Fibroblast of villous mesenchyme (primary cell): ENCODE measurements at places on chromosomes 6 and 20.
A peak's percentile ranks its signal among the peaks of the same experiment; 100 is the strongest.

- DNase-seq: no peak
Observed at GRCh38 chr6:157061770-157062594, 261.3 kb downstream of the TMEM242 start.

GRCh38 chr20:445514-446336 is 16.6 kb downstream of the TBC1D20 start:
- DNase-seq: no peak

- no peak for DNase-seq
Observed at GRCh38 chr20:21190869-21191268, 65.0 kb downstream of the KIZ start.

- DNase-seq: no peak
Observed at GRCh38 chr20:37941992-37942391, 39.1 kb downstream of the VSTM2L start.

- DNase-seq: no peak
Observed at GRCh38 chr6:145694083-145694737, 41.1 kb downstream of the EPM2A start.

- DNase-seq: no peak
Observed at GRCh38 chr20:13913572-13913971, 76.8 kb downstream of the SEL1L2 start.

DNA sequence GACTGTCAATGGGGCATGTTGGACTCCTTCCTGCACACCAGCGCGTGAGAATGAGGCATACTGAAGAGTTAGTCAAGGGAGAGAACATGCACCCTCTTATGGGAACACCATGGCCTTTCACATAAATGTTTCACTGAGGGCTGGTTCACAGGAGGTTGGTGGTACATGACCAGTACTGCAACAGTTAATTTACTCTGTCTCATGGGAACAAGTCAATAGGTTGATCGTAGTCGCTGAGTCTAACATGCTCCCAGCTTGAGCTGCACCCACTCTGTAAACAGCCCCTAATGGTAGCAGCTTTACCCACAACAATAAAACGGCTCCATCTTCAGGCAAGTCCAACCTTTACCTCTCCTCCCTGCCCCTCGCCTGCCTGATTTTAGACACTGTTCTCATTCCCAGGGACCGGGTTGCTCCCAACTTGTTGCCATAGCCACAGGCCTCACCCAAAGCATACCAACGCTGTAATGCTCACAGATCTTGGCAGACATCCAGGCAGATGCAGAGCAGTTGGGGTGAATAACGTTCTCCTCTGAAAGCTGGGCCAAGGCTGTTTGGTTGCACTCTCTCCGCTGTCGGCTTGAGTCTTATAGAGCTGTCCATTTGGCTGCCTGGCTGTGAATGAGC is 111.3 kb downstream of the LY86 start:
- DNase-seq: peak; percentile 93

DNA sequence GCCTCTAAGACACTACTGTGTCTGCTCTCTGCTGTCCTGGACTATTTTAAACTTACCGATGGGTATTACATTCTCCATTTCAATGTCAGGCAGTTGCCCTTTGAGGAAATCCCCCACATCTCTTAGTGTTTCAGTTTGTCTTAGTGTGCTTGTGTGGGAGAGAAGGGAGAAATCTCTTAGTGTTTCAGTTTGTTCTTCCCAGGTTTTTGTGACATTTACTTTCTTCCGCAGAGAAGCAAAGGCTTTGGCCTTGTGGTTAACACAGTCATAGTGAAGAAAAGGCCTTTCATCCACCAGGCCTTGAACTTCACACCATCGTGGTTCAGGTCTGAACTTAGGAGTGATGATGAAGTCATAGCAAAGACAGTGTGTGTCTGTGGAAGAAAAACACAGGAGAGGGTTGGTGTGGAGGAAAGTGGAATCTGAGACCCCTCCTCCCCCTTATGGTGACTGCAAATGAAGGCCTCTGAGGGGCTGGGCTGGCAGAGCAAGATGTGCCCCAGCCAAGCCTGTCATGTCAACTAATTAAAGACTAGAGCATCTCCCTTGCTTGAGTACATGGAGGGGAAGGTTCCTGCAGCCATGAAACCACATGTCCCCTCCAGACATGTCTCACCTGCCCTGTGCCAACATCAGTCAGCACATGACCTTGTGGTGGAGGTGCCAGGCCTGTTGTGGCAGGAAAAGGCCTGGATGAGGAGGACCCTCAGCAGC is 23.9 kb downstream of the RAET1L start:
- no peak for DNase-seq

DNA sequence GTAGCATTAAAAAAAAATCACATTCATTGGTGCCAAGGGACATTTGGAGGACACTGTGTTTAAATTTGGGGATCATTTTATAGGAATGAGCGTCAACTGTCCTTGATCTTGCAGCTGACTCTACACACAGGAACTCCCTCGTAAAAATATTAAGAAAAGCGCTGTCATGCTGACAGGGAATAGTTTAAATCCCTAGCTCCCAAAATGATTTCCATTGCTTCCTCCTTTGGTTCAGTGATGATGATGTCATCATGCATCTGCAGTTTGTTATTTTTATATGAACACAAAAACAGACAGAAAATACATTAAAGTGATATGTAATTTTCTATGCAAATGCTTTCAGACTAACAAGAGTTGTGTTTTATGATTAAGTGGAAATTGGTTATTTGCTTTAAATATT is 275.6 kb downstream of the BTBD9 start:
- peak; percentile 45 for DNase-seq
